ENCODE measurements at places on chromosomes 4 and X. TPM values are rescaled to one million over a fixed set of nuclear protein-coding genes. Genes with fewer than 3 reads are reported as not detected.

- peak; percentile 56 for DNase-seq
Observed at GRCh38 chr4:139554893-139555704, 920 bp downstream of the SETD7 start.

GRCh38 chrX:38626296-38626695 lies 65.0 kb downstream of the TSPAN7 start:
- no peak for DNase-seq

DNA sequence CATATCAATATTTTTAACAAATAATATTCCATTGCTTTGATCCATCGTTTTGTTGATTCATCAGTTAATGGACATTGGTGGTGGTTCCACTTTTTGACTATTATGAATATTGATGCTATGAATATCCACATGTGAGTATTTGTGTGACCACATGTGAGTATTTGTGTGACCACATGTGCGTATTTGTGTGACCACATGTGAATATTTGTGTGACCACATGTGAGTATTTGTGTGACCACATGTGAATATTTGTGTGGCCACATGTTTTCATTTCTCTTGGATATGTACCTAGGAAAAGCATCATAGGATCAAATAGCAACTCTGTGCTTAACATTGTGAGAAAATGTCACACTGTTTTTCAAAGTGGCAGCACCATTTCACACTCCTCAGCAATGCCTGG lies 433.6 kb upstream of the FRG1 start:
- no peak for DNase-seq

GRCh38 chr4:7828011-7828720 lies 111.5 kb downstream of the AFAP1 start:
- DNase-seq = peak; percentile 46

DNA sequence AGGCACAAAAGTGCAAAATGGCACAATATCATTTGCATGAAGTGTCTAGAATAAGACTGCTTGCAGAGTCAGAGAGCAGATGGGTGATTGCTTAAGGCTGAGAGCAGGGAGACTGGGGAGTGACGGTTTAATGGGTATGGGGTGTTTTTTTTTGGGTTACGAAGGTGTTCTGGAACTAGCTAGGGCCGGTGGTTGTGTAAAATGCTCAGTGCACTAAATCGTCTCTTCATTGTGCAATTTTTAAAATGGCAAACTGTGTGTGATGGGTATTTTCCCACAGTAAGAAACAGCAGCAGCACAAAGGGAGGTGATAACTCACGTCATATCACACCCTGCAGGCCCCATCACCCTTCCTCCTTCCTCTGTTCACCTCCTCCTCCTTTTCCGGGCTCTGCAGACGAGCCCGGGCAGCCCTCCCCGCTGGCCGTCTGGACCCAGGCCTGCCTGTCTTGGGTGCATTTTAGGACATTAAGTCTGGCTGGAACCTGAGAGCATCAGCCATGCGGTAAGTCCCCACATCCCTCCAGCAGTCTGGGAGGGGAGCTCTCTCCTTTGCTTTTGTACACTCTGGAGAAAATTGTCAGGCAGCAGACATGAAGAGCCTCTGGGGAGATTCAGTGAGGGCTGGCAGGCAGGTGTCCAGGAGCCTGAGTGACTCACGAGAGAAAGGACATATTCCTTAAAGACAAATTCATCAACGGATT lies 42.7 kb downstream of the ASMT start:
- no peak for DNase-seq

DNA sequence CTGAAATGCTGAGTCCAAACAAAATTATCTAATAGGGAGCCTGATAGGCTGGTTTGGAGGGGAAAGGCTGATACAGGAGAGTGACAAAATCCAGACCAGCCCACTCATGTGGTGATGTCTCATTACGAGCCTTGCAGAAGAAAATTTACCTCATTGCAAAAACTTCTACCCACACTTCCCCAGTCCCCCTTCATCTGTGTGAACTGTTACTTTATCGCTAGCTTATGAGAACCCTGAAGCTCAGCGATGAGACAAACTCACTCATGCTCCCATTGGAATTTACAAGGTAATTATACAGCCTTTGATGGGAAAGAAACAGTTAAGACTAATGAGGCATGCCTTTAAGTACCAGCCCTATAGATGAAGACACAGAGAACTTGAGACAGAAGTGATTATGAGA lies 76.1 kb downstream of the ARHGAP6 start:
- DNase-seq = no peak

- no peak for DNase-seq
Observed at GRCh38 chrX:10725071-10725470, 104.7 kb upstream of the MID1 start.

GRCh38 chr4:159237975-159238374 lies 135.1 kb downstream of the RAPGEF2 start:
- DNase-seq = no peak

DNA sequence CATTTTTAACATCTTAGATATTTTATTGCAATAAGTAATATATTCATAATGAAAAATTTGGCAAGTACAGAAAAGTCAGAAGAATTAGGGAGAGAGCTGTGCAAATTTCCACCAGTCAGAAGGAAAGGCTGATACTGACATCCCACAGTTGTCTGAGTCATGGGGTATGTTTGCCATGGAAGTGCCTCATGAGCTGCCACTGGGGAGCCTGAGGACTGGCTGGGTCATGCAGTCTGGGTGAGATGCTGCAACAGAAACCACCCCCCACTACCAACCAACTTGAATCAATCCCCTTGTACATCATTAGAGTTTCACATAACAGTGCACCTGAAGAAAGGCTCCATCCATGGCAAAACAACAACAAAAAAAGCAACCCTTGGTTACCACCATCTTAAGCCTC lies 45.2 kb upstream of the ENPP6 start:
- DNase-seq = no peak

DNA sequence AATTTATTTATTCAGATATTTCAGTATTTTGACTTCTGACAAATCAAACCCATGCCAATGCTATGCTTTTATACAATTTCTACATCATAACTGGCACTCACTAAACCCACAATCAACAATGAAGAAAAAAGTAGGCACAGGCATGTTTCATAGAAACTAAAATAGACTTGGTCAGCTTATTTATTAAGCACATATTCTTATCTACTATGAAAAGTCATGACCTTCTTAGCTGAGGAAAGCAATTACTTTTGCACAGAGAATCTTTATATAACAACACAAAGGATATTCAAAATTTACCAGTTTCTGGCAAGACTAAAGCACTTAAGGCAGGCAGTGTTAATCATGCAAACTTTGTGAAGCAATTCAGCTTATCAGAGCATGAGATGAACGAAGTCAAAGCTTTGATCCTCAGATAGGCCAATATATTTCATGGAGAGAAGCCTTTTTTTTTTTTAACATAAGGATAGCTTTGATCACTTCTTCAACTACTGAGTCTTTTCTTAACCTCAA lies 490.6 kb downstream of the INPP4B start:
- no peak for DNase-seq

DNA sequence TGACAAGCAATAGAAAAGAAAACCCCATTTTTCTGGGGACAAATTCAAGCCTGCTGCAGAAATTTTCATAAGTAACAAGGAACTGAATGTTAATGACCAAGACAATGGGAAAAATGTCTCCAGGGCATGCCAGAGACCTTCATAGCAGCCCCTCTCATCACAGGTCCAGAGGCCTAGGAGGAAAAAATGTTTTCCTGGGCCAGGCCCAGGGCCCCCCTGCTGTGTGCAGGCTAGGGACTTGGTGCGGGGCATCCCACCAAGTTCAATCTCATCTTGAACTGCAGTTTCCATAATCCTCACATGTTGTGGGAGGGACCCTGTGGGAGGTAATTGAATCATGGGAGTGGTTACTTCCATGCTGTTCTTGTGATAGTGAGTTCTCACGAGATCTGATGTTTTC lies 211.5 kb upstream of the GRIA3 start:
- DNase-seq = no peak

DNA sequence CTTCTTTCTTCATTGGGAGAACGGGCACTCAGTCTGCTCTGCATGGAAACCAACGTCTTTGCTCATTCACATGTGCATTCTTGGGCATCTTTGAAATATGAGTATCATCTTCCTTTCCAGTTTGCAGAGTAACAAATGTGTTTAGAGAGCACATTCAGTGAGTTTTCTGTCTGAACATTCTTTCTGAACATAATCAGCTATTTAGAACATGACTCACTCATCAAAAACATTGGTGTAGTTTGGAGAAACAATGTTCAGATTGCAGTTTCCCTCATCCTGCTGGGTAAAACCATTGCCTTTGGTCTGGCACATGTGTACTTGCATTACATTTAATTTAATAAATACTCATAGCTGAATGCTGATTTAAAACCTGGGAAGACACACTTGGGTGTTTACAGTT lies 81.5 kb upstream of the F9 start:
- no peak for DNase-seq

The C4orf50 gene
- under 0.01 TPM for total RNA-seq

The NRK gene
- 1.9 TPM for total RNA-seq

The CRLF2 gene
- 0.72 TPM for total RNA-seq

The PNMA6A gene
- 2.3 TPM for total RNA-seq

The GPR50 gene
- not detected for total RNA-seq

The SPANXD gene
- total RNA-seq = not detected

Measured in omental fat pad (tissue), 4 donors.